ENCODE measurements at places on chromosomes 6 and 20.

DNA sequence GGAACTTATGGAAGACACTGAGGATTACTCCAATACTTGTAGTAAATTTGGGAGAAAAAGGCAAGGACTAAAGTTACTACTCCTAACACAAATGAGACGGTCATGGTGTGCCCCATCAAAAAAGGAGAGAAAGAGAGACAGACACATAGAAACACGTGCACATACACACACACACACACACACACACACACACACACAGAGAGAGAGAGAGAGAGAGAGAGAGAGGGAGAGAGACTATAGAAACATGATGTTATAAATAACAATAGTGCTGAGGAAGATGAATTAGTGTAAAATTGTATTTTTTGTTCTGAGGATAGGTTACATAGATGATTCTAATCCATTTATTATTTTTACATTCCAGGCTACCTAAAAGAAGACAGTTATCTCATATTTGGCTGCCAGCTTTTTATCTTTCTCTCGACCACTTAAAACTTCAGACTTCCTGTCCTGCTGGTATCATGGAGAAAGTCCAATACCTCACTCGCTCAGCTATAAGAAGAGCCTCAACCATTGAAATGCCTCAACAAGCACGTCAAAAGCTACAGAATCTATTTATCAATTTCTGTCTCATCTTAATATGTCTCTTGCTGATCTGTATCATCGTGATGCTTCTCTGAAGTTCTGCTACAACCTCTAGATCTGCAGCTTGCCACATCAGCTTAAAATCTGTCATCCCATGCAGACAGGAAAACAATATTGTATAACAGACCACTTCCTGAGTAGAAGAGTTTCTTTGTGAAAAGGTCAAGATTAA, 10.5 kb downstream of the PLN start:
- DNase-seq, result no peak

- no peak for DNase-seq
Measured at GRCh38 chr6:159117046-159117445, 52.2 kb upstream of the FNDC1 start.

DNA sequence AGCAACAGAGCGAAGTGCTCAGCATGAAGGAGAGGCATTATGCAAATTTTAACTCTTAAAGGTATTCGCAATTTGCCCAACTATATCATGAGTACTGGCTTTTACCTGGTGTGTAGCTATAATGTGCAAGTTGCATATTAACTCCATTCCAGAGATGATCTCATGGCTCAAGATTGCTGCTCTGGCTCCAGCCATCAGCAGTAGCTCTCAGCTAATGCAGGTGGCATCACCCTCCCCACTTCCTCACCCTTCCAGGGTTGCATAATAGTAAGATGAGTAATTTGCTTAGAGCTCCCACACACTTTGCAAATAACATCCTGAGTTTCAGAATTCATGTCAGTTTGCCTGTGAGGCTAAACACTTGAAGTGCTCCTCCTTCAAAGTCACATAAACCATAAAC, 15.9 kb upstream of the PCSK2 start:
- no peak for DNase-seq

DNA sequence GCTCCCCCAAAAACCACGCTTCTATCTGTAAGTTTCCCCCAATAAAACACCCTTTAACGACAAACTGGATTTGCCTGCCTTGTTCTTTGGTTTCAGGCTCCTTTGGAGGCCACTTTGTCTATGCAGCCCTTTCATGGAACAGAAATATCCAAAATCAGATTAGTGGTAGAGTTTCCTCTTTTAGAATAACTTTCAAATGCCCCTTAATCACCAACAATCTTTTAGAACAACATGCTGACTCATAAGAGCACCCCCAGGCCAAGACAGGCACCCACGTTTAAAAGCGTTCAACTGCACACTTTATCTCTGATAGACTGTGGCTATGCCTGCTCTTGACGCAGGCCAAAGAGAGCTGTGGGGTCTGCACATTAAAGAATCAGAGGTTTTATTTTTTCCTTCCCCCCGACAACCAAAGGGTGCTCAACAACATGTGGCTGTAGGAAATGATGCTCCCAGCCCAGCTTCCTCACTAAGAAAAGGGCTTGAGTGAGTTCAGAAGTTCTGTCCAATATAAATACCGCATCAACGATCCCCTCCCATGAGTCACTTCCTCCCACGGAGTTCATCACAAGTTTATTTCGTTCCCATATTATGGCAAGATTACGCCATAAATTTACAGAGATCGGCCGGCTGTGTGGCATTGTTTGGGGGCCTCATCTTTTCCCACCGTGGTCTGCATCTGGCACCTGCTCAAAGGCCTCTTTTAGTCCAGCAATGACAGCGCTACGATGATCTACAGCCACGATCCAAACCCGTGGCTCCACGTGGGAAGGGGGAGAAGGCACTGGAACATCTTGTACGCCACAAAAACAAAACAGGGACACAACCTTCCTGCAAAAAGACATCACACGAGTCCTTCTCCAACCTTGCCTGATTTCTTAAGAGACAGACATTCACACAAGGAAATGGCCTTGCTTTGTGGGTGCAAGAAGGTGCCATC, 88.8 kb upstream of the NFATC2 start:
- DNase-seq, result no peak
